ENCODE measurements at places on chromosomes 6 and 20.

DNA sequence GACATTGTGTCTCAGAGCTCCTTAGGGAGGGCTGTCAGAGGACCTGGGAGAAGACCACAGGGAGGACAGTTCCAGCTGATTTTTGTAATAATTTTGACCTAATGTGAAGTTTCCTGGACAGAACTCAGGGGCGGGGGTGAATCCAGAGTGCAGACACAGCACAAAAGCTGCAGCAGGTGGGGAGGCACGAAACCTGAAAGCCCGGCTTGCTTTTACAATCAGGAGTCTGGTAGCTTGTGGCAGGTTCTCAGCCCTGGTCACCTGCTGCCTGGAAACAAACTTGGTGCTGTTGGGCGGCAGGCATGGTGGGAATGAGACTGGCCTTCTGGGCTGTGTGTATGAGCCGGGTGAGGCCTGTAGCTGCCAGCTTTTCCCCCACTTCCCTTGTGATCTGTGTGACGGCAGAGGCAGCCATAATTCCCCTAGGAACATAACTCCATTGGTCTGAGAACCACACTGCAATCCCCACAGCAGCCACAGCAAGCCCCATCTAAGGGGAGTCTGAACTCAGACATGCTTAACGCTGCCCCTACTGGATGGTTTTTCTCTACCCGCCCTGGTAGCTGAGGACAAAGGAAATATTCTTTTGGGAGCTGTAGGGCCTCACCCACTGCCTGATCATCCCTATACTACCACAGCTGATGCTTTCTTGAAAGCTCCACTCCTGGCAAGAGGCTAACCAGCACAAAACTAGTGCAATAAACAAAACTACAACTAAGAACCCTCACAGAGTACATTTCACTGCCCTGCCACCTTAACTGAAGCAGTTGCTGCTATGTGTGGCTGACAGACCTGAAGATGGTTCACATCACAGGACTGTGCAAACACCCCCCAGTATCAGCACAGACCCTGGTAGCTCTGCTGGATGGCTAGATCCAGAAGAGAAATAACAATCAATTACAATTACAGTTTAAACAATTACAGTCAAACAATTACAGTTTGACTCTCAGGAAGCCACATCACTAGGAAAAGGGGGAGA, 1055.1 kb upstream of the GJE1 start:
- DNase-seq, result no peak

DNA sequence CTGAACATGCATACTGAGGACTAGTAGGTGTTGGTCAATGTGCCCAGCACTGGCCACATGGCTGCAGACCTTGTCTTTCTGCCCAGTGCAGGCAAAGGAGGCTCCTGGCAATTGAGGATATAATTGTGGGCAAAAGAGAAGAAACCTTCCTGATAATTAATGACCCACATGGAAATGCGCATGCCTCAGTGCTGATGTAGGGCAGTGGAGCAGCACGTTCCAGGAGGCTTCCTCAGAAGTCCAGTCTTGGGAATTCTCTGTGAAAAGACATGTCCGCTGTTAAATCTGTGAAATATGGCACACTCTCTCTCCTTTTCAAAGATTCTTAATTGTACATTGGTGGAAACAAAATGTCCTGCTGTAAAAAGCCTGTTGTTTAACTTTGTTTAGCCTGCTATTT, 34.7 kb downstream of the SOBP start:
- DNase-seq, result no peak

GRCh38 chr6:128659276-128659675, 138.9 kb upstream of the PTPRK start:
- DNase-seq, result no peak

- DNase-seq, result no peak
These were observed 94.9 kb upstream of the MTHFD1L start for GRCh38 chr6:150770637-150771036.

DNA sequence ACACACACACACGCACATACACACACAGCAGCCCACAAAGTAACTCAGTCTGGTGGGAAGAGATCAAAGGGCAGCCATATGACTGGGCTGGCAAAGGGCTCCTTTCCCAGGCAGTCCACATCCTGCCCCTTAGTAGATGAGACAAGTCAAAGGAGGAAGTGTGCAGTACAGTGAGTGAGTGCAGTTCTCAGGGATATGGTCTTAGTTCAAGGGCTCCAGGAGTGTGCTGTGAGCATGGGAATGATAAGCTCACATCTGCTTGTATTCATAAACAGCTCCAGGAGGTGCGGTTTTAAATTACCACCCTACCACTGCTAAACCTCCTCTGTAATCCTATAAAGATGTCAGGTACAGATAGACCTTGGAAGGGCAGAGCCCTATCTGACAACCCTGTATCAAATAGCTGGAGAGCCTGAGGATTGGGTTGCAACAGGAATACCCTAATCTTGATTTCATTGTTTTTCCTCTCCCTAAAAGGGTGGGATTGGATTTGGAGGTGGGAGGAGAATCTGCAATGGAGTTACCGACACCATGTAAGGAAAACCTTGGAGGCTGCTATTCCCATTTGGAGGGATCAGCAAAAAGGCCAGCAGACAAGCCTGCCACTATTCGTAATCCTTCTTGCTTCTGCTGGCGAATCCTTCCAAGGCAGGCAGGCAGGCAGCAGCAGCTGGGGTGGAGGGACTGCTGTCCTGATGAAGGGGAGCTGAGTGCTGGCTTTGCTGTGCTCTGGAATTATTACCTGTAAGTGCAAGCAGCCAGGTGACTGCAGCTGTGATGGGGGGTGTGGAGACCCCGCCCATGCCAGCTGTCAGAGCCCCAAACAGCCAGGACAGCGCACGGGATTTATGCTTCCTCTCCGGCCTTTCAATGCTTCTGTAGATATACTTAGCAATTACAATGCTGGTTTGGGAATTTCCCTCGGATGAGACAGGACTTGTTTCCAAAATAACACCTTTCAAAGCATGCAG, 342.7 kb downstream of the PRL start:
- DNase-seq, result no peak

- DNase-seq, result no peak
These were observed 46.3 kb upstream of the CD93 start for GRCh38 chr20:23132293-23132929.

DNA sequence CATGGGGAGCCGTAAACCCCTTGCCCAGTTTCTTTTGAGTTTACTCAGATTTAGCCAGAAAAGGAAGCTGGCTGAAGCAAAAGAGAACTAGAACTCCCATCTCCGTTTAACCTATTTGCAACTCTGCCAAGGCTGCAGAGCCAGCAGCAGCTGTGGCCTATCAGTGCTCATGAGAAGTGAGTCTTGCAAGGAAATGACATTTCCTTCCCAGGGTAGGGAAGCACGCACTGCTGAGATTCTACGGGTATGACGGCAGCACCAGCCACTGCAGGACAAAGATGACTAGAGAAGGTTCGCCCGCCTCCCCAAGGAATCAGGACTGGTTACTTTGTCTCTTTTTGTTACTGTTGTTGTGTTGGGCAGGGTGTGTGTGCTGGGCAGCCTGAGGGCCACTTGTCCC, 47.6 kb downstream of the PPP1R3G start:
- DNase-seq, result no peak

DNA sequence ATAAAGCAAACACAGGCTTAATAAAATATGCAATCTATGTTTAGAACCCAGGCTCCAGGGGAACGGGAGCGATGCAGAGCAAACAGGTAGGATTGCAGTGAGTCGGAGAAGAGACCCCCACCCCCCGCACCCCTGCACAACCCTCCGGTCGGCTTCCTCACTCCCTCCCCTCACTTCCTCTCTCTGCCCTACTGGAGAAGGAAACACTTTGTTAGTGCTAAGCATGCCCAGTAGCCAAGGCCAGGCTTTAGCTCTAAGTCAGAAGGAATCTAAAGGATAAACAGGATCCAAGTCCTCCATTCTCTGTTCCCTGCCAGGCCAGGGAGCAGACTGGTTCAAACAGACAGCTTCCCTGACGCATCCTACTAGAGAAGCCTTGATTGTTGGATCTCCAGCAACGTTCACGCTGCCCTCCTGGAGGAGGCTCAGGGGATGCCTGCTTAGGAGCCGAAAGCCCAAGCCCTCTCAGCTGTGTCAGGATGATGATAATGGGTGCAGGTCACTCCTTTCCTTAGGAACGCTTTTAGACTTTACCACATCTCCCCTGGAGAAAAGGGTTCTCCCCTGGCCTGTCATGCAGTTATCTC, 14.7 kb downstream of the FOXQ1 start:
- no peak for DNase-seq

- DNase-seq, result no peak
These were observed 261.5 kb upstream of the SOX4 start for GRCh38 chr6:21332077-21332476.

All from GM12892 (cell line).